NCI-H526 treated with DMSO at 0.1 percent for 48 hours (cell line): ENCODE measurements at places on chromosomes 2 and 18.

GRCh38 chr2:222213049-222213448 is 85.7 kb downstream of the PAX3 start:
- no peak for DNase-seq

- no peak for DNase-seq
Measured at GRCh38 chr2:232341739-232342126, 36.8 kb upstream of the ALPP start.

GRCh38 chr2:228600265-228600664 is 418.8 kb upstream of the SPHKAP start:
- DNase-seq: no peak

DNA sequence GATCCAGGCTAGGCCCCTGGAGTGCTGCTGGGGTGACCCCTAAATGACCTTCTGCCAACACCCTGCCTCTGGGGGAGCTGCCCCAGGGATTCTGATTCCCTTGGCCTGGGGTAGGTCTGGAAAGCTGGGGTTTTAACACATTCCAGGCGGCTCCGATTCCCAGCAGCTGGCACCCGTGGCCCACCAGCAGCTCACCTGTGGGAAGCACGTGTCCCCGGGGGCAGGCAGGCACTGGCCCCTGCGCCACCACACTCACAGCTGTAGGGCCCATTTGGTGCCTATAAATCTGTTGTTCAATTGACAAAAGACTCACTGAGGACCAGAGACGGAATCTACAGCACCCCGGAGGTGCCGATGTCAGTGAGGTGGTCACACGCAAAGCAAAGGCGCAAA is 4.1 kb upstream of the KLHL30 start:
- no peak for DNase-seq

DNA sequence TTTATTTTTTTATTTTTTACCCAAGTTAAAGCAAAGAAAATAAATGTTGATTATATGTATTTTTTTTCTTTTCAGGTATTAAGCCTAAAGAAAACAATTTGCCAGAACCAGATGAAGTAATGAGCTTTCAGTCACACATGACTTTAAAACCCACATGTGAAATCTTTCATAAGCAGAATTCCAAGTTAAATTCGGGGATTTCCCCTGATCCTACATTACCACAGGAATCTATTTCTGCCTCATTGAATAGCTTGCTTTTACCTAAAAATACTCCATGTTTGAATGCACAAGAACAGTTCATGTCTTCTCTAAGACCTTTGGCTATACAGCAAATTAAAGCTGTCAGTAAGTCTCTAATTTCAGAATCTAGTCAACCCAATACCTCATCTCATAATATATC is 26.6 kb downstream of the GEN1 start:
- no peak for DNase-seq

DNA sequence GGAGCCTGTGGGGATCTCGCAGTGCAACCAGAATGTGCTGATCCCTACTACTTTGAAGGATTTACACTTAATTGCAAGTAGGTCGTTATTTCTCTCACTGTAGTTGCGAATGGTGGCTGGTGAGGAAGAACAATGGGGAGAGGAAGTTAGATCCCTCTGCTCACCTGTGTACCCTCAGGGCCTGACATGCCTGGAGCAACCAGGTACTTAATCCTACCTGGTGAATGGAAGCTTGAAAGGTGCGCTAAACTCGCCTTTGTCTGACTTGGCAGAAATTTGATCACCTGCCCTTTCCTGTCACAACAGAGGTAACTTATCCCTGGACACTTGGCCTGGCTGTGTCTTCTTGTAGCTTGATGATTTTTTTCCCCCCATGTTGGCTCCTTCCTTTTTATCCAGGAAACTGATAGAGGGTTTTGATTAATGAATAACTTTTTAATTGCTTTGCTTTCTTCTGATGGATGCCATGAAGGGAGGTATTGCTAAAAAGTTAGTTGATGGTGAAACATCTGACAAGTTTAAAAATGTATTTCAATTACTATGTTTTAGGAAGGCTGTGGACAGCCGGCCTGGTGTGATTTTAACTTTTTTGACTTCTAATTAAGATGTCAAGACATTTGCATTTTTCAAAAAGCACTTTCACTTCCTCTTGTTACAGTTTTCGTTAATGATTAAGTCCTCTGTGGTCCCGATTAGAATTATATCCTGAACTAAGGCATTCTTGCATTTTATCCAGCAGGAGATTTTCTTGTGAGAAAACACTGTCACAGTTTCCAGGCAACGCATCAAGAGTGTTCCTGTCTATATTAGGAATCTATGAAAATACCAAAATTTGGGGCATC is 9.2 kb downstream of the SGPP2 start:
- DNase-seq: peak; percentile 51

GRCh38 chr2:96142217-96143113 is 2.8 kb downstream of the DUSP2 start:
- DNase-seq: no peak

DNA sequence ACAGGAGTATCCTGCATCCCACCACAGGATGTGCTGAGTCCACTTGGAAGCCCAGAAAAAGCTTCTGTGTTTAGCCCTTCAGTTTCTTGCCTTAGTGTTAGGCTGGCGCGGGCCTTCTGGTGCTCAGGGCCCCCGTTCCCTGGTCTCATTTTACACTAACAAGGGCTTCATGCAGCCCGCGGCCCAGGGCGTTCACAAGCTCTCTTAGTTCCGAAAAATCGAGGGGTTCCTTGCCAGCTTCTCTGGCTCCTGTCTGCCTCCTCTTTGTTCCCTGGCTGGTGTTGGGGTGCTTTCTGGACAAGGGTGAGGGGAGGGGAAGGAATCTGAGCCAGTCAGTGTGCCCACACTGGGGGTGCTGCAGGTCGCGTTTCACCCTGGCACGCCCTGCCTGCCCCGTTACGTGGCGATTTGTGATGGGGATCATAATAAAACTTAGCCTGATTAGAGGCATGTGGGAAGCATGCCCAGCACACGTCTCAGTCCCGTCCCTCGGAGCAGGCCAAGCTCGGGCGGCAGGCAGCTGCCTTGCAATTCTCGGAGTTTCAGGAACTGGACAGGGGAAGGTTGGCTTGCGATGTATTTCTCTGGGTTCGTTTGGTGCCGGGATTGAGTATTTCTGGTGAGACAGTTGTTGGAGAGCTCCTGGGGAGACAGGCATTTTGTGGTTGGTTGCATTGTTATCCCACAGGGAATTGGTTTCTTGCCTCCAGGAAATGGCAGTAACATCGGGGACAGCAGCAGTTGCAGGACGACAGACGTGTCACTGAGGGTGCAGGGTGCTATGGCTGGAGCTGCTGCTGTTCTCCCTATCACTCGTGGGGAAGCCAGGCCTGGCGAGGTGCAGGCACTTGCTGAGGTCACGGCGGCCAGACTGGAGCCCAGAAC is 22.9 kb downstream of the SH3BP4 start:
- no peak for DNase-seq

- no peak for DNase-seq
Measured at GRCh38 chr2:102002228-102002627, 10.5 kb downstream of the IL1R2 start.

GRCh38 chr2:68878753-68879152 is 7.6 kb upstream of the BMP10 start:
- no peak for DNase-seq

GRCh38 chr18:10062302-10063300 is 148.8 kb downstream of the VAPA start:
- DNase-seq: peak; percentile 20

DNA sequence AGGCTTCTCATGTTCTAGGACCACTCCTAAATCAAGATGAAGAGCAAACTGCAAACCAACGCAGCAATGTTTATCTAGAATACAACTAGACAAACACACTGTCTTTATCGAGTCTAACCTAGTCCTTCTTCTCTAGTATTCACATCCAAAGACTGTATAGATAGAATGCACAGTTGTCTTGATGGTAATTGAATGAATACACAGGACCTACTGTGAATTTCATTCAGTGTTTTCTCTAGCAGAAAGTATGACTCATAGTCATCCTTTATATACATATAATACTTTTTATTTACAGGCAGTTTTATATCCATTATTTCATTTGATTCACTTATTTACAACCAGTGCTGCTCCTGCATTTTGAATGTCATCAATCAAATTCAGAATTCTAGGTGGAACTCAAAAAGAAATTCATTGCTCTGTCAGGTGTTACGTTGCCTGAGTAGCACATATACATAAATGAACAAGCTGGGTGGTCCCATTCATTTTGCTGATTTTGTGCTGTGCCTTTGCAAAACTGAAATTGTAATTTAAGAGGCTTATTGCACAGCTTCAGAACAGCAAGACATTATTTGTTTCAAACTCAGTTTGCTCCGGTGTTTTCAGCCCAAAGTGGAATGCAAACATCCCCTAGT is 374.8 kb downstream of the EPHA4 start:
- DNase-seq: no peak
